Activated CD4-positive, alpha-beta T cell treated with anti-CD3 and anti-CD28 coated beads for 36 hours (primary cell): ENCODE measurements at places on chromosomes 5 and 9. TPM values are rescaled to one million over a fixed set of nuclear protein-coding genes. Genes with fewer than 3 reads are reported as not detected.

The PITX1 gene
- total RNA-seq: 0.18 TPM

GRCh38 chr9:119509291-119509905 is 140.2 kb upstream of the BRINP1 start:
- H3K27me3 ChIP-seq: no peaks in the 10 kb centered on the region
- no peak for DNase-seq
- no peak overlapping the region for H3K4me3 ChIP-seq
- H3K36me3 ChIP-seq: no peaks in the 10 kb centered on the region

GRCh38 chr9:97985058-97985861 is 2.1 kb downstream of the ANP32B start:
- peak overlapping the region; percentile 81 for H3K4me3 ChIP-seq
- peak; percentile 68 for DNase-seq
- H3K4me1 ChIP-seq: peaks cover 63% of the 10 kb centered on the region
- H3K27ac ChIP-seq: peak overlapping the region; percentile 84

The DNAH5 gene
- total RNA-seq: not detected

DNA sequence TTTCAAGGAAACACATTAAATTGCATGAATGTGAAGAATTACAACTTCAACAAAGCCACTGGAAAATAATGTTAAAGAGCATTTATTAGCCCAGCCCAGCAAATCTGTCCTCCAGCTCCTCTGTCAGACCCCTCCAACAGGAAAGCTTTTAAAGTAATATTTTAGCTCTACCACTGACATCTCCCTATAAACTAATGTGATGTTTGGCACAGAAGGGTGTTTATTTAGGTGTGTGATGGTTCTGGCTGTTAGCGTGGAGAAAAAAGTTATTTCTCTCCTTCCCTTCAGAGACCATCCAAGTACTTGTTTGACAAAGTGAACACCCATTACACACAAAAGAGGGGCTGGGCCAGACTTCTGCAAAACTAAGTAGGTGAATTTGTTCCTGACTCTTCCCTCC is 111.9 kb upstream of the TARS1 start:
- no peak overlapping the region for H3K4me3 ChIP-seq
- peaks cover 2% of the 10 kb centered on the region for H3K27me3 ChIP-seq
- H3K4me1 ChIP-seq: no peaks in the 10 kb centered on the region
- H3K36me3 ChIP-seq: no peaks in the 10 kb centered on the region
- DNase-seq: no peak

DNA sequence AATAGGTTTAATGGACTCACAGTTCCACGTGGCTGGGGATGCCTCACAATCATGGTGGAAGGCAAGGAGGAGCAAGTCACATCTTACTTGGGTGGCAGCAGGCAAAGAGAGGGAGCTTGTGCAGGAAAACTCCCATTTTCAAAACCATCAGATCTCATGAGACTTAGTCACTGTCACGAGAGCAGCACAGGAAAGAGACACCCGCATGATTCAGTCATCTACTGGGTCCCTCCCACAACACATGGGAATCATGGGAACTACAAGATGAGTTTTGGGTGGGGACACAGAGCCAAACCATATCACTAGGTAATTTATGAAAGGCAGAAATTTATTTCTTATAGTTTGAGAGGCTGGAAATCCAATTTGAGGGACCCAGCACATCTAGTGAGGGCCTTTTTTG is 40.0 kb downstream of the MTREX start:
- no peak for DNase-seq
- peaks cover 4% of the 10 kb centered on the region for H3K4me1 ChIP-seq
- H3K27ac ChIP-seq: no peak overlapping the region
- no peaks in the 10 kb centered on the region for H3K27me3 ChIP-seq
- H3K36me3 ChIP-seq: peaks cover 70% of the 10 kb centered on the region
- H3K4me3 ChIP-seq: no peak overlapping the region

- H3K27ac ChIP-seq: no peak overlapping the region
- no peaks in the 10 kb centered on the region for H3K36me3 ChIP-seq
- H3K4me3 ChIP-seq: no peak overlapping the region
- peaks cover 14% of the 10 kb centered on the region for H3K4me1 ChIP-seq
These were observed 220.4 kb upstream of the CD180 start for GRCh38 chr5:67416986-67417385.

The RHOBTB3 gene
- total RNA-seq: 3.3 TPM

DNA sequence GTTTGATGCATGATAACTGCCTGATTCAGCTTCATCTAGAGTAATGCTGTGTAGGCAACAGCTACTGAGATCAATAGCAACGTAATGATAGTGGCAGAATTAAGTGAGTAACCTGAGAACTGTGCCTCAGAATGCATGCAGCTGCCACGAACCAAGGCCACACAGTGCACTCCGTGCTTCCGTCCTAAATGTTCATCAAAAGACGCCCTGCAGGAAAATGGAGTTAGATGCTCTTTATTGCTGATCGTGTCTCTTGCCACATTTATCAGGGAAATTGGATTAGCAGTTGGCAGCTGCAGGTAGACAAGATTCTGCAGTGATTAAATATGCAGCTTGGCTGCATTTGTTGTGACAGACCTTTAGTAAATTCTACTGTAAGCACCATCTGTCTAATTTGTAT is 107.7 kb upstream of the TLX3 start:
- H3K27ac ChIP-seq: no peak overlapping the region
- peaks cover 11% of the 10 kb centered on the region for H3K27me3 ChIP-seq
- no peaks in the 10 kb centered on the region for H3K4me1 ChIP-seq
- DNase-seq: no peak
- H3K4me3 ChIP-seq: no peak overlapping the region

DNA sequence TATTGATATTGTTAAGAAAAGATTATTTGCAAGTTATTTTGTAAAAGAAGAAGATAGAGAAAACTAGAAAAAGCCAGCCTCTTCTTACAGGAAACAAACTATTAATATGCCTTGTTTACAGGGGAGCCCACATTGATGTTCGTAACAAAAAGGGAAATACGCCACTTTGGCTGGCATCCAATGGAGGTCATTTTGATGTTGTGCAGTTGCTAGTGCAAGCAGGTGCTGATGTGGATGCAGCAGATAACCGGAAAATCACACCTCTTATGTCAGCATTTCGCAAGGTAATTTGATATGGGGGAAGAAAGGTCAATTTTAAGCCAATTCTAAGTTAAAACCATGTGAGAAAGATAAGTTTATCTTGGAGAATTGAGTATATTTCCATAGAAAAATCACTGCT is 37.6 kb upstream of the EIF4EBP3 start:
- no peak overlapping the region for H3K4me3 ChIP-seq
- no peaks in the 10 kb centered on the region for H3K27me3 ChIP-seq

The PAEP gene
- not detected for total RNA-seq

DNA sequence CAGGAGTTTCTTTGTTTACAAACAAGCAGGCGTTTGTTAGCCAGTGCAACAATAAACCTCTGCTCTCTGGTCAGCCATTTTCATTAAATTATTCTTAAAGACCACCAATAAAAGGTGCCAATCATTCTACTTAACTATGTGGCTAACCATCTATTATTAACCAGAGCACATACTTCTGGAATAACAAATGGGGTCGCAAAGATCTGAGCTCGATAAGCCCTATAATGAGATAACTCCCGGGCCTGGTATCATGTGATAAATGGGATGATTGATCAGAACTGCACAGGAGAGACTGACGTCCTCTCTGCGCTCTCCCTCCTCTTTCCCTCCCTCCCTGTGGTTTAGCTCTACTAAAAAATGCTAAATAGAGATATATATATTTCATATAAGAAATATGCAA is 488.2 kb downstream of the NTRK2 start:
- no peaks in the 10 kb centered on the region for H3K27me3 ChIP-seq
- no peaks in the 10 kb centered on the region for H3K4me1 ChIP-seq
- no peak for DNase-seq
- H3K4me3 ChIP-seq: no peak overlapping the region
- H3K36me3 ChIP-seq: no peaks in the 10 kb centered on the region

The NMUR2 gene
- total RNA-seq: not detected

- no peak overlapping the region for H3K27ac ChIP-seq
- H3K27me3 ChIP-seq: no peaks in the 10 kb centered on the region
- no peak overlapping the region for H3K4me3 ChIP-seq
- no peak for DNase-seq
- no peaks in the 10 kb centered on the region for H3K36me3 ChIP-seq
These were observed 462.2 kb downstream of the RASEF start for GRCh38 chr9:82600536-82601292.

The ADGRD2 gene
- total RNA-seq: not detected

The TRIP13 gene
- 34.7 TPM for total RNA-seq

The SOHLH1 gene
- total RNA-seq: not detected

The NSUN2 gene
- 91.1 TPM for total RNA-seq

DNA sequence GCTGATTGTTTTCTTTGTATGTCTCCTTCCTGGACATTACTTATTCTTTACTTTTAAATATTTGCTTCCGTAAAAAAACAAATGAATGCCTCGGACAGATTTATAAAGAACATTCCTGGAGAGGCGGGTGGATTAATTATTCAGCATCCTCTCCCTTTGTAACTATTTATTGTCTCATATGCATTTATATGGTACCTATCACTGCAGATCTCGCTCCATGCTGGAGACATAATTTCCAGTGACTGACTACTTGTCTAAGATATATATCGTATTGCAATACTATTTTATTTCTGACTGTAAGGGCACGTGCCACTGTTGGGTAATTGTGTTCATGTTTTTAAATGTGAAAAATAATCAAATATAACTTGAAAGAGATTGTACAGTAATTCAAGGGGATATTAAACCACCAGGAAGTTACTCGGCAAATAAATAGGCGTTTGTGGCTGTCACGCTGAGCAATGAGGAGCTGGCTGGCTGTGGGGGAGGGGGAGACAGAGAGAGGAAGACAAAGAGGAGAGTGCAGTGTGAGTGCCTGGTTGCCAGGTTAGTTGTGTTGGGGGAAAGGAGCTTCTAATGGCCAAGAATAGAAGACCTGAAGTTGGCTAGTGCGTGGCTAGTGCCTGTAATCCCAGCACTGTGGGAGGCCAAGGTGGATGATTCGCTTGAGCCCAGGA is 131.8 kb upstream of the GABRP start:
- no peak overlapping the region for H3K4me3 ChIP-seq
- H3K27me3 ChIP-seq: peaks cover 12% of the 10 kb centered on the region
- no peaks in the 10 kb centered on the region for H3K36me3 ChIP-seq
- H3K4me1 ChIP-seq: no peaks in the 10 kb centered on the region

DNA sequence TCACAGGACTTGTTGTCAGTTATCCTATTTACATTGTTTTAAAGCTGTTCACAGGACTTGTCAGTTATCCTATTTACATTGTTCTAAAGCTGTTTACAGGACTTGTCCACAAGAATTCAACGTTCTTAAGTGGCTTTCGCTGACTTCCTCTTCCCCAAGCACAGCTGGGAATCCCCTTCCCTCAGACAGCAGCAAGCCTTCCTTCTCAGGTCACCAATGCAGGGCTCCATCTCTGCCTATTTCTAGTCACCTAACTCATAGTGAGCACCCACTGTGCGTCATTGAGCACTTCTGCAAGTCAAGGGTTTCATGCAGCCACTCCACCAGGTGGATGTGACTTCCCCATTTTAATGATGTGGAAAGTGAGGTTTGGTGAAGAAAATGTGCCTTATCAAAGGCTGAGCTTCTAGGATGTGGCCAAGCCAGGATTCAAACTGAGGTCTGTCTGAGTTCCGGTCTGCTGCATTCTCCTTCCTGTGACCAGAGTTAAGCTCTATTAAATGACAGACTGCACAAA is 109.8 kb upstream of the ZNF462 start:
- H3K36me3 ChIP-seq: no peaks in the 10 kb centered on the region
- no peaks in the 10 kb centered on the region for H3K4me1 ChIP-seq
- DNase-seq: no peak
- H3K27ac ChIP-seq: no peak overlapping the region
- H3K4me3 ChIP-seq: no peak overlapping the region

The TSSK1B gene
- not detected for total RNA-seq

- H3K36me3 ChIP-seq: no peaks in the 10 kb centered on the region
- DNase-seq: no peak
- no peaks in the 10 kb centered on the region for H3K27me3 ChIP-seq
- H3K4me3 ChIP-seq: no peak overlapping the region
- H3K4me1 ChIP-seq: no peaks in the 10 kb centered on the region
These were observed 1.1 kb downstream of the CTXN3 start for GRCh38 chr5:127650022-127650421.

GRCh38 chr9:35844628-35845270 is 15.7 kb downstream of the TMEM8B start:
- no peaks in the 10 kb centered on the region for H3K27me3 ChIP-seq
- no peak overlapping the region for H3K4me3 ChIP-seq
- peak; percentile 28 for DNase-seq
- H3K36me3 ChIP-seq: no peaks in the 10 kb centered on the region

- no peak overlapping the region for H3K27ac ChIP-seq
- H3K36me3 ChIP-seq: no peaks in the 10 kb centered on the region
- no peaks in the 10 kb centered on the region for H3K27me3 ChIP-seq
- H3K4me3 ChIP-seq: no peak overlapping the region
- no peaks in the 10 kb centered on the region for H3K4me1 ChIP-seq
- no peak for DNase-seq
These were observed 891.3 kb downstream of the TLE1 start for GRCh38 chr9:80797831-80798688.

DNA sequence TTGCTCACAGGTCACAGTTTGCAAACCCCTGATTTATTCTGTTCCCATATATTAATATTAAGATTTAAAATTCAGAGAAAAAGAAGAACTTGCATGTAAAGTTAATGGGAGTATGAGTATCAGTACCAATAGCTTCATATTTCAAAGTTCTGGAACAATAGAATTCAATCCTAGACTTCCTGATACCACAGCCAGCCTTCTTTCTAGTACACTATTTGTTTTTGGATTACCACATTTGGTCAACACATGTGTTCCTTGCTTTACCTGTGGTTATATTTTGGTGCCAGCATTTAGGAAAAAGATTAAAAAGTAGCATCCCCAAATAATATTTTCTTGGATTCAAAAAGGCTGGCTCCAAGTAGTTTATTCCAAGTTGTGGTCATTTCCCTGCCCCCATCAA is 49.5 kb downstream of the SPINK5 start:
- no peaks in the 10 kb centered on the region for H3K36me3 ChIP-seq
- peaks cover 4% of the 10 kb centered on the region for H3K27me3 ChIP-seq
- no peak overlapping the region for H3K27ac ChIP-seq
- DNase-seq: no peak
- H3K4me1 ChIP-seq: no peaks in the 10 kb centered on the region

- H3K27ac ChIP-seq: no peak overlapping the region
- no peaks in the 10 kb centered on the region for H3K36me3 ChIP-seq
- no peak overlapping the region for H3K4me3 ChIP-seq
- DNase-seq: no peak
These were observed 78.1 kb downstream of the NDUFAF2 start for GRCh38 chr5:61023131-61023530.

The ANXA1 gene
- 26.0 TPM for total RNA-seq

The ANKRD18A gene
- total RNA-seq: 6.4 TPM

DNA sequence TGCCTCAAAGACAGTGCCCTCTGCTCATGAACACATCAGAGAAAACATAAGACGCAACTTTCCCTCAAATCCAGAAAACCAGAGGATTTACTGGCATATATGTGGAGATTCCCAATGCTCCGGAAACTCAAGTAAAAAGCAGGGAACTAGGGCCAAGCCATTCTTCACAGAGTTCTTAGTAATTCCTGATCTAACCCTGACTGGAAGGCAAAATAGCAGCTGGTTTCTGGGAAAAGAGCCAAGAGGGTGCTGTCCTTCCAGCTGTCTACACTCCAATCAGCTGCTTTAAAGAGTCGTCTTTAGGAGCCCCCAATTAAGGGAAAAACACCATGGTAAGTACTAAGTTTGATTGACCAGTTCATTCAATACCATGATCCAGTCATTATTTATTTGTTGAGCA is 49.6 kb downstream of the GNA14 start:
- no peaks in the 10 kb centered on the region for H3K27me3 ChIP-seq

The HSD17B4 gene
- total RNA-seq: 113 TPM
